ENCODE measurements at places on chromosomes 3 and 15.

DNA sequence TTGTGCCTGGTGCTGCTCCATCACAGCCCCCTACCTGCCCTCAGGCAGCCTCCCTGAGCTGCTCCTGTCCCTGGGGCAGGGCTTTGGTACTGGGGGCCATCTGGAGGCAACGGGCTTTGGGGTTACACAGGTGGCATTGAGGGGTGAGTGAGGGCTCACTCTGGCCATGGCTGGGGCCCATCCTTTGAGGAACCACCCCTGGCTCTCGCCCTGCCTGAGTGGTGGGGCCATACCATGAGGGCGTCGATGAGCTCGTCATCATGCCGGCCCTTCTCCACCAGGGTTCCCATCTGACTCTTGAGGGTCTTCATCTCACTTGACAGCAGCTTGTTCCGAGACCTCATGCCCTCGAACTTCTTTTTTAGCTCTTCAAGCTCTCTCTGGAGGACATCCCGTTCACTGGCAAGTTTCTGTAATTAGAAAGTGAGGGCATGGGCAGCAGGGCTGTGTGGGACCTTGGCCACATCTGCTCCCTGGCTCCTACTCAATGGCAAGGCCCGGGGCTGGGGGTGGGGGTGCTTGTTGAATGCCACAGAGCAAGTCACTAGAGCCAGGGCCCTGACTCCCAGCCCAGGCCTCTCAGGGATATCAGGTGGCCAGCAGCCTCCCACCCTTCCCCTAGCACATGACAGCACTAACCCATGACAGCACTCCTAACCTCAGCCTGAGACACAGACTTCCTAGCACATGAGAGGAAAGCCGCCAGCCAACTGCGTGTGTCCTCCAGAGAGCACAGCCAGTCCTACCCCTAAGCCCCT is 33.5 kb downstream of the CCDC13 start:
- no peak for DNase-seq

DNA sequence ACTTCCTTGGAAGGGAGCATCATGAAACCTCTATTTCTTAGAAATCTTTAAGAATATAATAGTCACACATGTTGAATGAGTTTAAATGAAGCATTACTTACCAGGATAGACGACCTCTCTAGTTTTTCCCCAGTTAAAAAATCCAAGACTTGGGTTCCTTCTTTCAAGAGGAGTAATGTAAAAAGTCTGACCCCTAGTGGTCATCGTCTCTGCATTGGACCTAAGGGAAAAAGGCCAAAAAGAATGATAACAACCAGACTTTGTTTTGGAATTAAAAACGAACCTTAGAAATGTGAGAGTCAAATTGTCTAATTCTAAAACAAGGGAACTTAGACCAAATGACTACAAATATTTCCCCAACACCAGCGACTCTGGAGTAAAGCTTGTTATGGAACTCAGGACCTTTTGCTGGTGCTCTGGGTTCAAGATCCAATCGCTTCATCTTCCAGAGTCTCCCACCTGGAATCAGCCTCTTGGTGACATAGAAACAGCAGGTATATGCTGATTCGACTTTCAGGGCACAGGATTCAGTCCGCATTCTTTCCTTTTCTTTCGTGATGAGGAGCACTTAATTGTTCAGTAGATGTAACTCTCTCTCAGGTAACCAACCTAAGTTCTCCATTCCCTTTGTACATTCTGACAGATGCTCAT is 214.8 kb upstream of the TPRG1 start:
- no peak for DNase-seq

GRCh38 chr3:133153382-133153781 is 115.2 kb downstream of the TMEM108 start:
- DNase-seq: no peak

DNA sequence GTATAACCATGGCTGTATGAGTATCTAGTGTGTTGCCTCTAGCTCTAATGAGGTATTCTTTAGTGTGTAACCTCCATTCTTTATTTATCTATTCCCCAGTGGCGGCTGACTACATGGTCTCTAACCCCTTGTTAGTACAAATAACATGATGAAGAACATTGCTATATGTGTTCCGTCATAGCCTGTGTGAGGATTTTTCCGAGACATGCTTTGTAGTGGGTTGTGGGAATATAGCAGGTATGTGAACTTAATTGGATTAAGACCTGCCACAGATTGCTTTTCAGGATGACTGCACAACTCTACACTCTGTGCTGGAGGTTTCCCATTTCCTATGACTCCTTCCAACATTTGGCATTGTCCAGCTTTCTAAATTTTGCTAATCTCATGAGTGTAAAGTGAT is 563.4 kb downstream of the ROBO1 start:
- DNase-seq: no peak

DNA sequence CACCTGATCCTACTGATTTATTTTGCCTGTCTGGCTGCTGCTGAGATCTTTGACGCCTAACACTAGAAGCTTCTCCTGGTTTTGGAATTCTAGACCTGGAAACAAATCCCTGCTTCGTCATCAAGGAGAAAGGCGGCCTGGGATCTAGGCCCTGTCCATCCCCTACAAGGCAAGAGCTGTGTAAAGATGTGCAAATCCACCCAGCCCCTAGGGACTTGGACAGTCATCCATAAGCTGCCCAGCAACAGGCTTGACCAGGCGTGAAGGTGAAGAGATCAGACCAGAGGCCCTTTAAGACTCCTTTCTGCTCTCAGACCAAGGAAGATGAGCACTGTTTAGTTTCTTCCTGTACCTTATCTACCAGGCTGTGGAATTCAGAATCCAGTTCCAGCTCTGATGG is 32.2 kb downstream of the SLC41A3 start:
- DNase-seq: no peak

DNA sequence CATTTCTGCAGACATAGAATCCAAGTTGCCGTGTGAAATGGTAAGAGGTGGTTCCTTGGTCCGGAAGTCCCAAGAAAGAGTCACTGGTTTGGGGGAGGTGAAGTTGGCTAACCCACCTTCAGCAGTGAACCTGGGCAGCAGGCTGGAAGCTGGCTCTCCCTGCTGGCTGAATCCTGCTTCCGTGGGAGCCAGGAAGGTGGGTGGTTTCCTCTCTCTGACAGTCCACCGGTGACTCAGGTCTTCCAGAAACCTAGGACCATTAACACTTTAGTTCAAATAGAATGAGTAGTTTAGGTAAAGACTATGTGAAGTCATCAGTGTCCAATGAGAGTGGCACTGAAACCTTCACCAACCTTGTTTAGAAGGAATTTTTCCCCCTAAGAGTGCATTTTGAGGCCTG is 87.4 kb upstream of the CACNA2D3 start:
- DNase-seq: no peak

DNA sequence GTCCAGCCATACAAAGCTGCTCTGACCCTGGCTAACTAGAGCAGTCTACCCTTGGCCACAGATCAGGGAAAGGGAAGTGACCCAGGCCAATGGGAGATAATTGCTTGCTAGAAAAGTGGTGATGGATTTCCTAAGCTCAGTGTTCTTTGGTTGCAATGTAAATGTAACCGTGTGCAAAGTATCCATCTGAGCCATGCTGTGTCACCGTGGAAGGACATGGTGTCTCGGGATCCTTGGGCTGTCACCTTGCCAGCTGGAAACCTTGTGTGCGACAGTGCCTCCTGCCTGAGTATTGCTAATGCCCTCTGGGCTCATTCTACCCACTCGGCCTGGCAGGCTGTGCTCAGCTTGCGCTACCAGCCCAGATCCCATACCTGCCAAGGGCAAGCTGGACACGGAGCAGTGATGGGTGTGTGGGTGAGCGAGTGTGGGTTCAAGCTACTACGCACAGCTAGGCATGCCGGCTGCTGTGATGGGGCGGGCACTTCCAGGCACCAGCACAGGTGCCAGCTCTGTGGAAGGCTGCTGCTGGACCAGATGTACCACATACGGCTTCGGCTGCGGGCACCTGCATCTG is 10.7 kb upstream of the SIAH2 start:
- DNase-seq: no peak

- DNase-seq: no peak
These were observed 161.7 kb downstream of the VGLL4 start for GRCh38 chr3:11482021-11482420.

DNA sequence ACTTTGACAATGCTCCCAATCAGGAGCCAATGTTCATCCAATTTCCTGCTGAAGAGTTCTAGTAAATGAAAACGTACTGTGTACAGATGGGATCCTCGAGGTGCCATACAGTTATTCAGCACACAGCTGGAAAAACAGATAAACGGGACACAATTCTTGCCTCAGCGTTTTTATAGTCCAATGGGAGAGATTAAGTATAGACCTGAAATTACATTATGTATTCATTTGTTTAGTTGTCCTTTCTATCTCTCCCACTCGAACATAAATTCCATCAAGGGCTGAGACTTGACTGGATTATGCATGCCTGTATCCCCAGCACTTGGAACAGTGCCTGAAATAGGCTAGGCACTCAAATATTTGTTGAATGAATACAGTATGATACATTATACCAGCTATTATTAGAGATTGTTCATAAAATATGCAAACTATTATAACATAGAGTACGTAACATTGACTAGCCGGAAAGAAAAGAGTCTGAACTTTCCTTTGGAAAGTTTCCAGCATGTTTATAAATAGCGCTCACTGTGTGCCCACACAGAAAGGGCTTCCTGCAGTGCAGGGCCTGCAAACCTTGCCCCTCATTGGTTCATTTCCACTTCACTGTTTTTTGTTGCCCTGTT is 27.4 kb upstream of the SNTN start:
- DNase-seq: no peak

- DNase-seq: peak; percentile 26
These were observed 145.5 kb upstream of the UMPS start for GRCh38 chr3:124584552-124585391.

DNA sequence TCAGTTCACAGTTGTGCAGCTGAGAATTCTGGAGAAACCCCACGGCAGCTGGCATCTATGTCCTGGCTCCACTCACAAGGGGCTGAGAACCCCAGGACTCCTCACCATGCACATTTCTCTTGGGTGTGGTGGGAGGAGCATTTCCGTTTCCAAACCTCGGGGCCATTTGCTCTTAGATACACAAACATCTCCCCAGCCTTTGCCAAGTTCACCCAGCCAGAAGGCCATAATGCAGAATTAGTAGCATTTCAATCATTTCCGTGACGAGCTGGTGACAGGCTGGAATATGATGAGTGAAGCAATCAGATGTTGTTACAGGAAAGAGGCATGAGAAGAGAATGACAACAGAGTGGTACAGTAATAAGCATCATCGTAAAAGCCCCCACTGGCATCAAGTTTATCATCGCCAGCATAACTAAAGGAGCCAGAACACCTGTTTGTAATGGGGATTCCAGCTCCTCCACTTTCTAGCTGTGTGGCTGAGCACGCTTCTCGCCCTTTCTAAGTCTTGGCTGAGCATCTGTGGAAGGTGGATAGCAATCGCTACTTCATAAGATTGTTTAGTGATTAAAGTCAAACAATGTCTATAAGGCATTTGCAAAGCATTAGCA is 82.0 kb downstream of the LIPC start:
- DNase-seq: no peak

DNA sequence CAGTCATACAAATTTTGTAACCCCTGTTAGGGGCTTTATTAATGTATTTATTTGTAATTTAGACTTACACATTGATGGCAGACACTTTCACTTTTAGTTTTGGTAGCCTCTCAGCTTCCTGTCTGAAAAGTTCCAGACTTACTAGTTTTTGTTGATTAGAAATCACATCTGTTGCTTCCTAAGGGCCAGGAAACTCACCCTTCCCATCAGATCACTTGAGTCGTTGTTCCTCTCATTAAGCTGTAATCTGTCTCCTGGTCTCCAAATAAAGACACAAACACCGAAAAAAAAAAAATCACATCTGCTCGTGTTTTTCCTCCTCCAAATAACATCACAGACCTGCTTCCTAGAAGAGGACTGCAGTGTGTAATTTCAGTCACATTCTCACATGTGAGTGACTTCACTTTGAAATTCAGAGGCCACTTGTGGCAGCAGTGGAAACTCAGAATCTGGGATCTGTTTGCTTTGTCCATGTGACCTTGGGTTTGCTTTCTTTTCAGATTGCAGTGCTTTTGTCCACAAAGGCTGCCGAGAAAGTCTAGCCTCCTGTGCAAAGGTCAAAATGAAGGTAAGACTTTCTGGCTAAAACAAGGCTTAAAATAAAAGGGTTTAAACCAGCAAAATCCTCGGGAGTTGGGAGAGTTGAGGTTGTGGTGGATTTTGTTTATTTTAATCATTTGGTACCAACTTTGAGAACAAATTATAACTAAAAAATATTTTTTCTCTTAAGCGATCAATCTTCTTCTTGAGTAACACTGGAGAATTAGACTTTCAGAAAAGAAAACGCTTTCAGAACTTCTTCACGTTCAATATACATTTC is 87.0 kb downstream of the KLHL25 start:
- DNase-seq: no peak

- DNase-seq: no peak
These were observed 468.3 kb upstream of the CBLB start for GRCh38 chr3:106337116-106337515.

DNA sequence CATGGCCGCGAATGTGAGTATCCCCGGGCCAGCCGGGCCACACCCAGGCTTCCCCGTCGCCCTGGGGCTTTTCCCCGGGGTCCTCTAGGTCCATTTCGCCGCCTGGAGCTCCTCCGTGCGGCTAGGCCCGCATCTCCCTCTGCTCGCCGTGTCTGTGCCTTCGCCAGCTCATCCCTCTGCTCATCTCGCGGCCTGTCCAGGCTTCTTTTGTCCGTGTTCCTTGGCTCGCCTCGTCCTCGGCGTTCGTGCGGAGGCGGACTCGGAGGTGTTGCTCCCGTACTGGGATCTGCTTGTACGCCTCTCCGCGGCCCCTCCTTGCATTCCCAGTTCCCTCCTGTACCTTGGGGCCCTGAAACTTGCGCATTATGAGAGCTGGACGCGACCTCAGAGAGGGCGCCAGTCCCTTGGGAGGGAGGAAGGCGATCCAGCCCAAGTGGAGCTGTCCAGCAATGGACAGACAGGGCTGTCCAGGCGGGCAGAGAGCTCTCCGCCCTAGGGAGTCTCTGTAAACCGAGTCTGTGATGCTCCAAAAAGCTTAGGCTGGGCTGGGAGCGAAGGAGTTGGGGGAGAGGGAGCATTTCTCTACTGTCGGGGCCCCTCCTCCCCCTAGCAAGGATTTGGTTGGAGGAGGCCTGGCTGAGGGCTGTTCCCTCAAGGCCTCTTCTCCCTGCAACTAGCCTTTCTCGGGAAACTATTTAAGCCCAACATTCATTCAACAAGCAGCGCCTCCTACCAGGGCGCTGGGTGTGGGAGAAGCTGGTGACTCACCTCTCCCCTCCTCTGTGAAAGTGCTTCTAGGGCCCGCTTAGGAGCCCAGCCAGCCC is 553 bp downstream of the TMEM43 start:
- DNase-seq: peak; percentile 62

- DNase-seq: no peak
These were observed 7.4 kb downstream of the EDEM1 start for GRCh38 chr3:5194801-5195509.

GRCh38 chr15:97153356-97153965 is 807.0 kb upstream of the ARRDC4 start:
- DNase-seq: no peak

GRCh38 chr15:40511093-40511471 is 40.3 kb downstream of the CHST14 start:
- no peak for DNase-seq

DNA sequence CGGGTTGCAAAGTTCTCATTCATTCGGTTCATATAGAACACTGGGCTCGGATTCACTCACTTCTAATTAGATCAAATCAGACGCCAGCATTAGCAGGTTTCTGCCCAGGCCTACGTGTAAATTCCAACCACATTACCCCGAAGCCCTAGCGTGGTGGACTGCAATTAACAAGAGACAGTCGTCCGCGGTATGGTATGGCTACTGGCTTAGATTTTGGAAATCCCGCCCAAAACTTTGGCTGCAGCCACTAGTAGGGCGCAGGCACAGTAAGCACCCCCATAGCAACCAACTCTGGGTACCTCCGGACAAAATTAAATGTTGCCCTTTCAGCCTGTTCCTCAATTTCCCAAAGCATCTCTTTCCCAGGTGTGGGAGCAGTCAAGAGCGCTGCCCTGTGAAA is 771 bp downstream of the RARRES1 start:
- no peak for DNase-seq
